Chondrocyte (in vitro differentiated cells): ENCODE measurements at places on chromosomes 1 and 21. TPM values are rescaled to one million over a fixed set of nuclear protein-coding genes. Genes with fewer than 3 reads are reported as not detected.

Gene NECAP2
- total RNA-seq, result 49.1 to 53.4 TPM (median 51.7 TPM) in 3 replicates

Gene ST6GALNAC5
- 6.2 to 7.9 TPM (median 7.3 TPM) in 3 replicates for total RNA-seq

Gene SHE
- 0.10 to 0.20 TPM in 2 of 3 replicates, not detected in the other for total RNA-seq

Gene NAV1
- 201 to 294 TPM (median 211 TPM) in 3 replicates for total RNA-seq

Gene TSPEAR
- total RNA-seq, result 0.15 to 0.38 TPM in 2 of 3 replicates, not detected in the other

Gene MAP3K6
- 42.0 to 54.0 TPM (median 50.3 TPM) in 3 replicates for total RNA-seq

Gene ABCB10
- total RNA-seq, result 19.0 to 32.3 TPM (median 32.1 TPM) in 3 replicates

Gene DDX59
- total RNA-seq, result 13.3 to 15.9 TPM (median 13.7 TPM) in 3 replicates

Gene PGBD5
- 1.5 to 5.4 TPM (median 1.8 TPM) in 3 replicates for total RNA-seq

Gene TTLL10
- not detected in 3 replicates for total RNA-seq

Gene BCL2L15
- total RNA-seq, result 0.17 to 0.33 TPM (median 0.17 TPM) in 3 replicates

Gene SFN
- total RNA-seq, result not detected in 3 replicates

Gene HFM1
- 0.46 to 0.63 TPM (median 0.62 TPM) in 3 replicates for total RNA-seq

Gene CD2
- not detected in 3 replicates for total RNA-seq

Gene ELAVL4
- not detected in 3 replicates for total RNA-seq

Gene PRCC
- total RNA-seq, result 57.0 to 61.7 TPM (median 60.9 TPM) in 3 replicates

Gene GLRX2
- total RNA-seq, result 27.6 to 33.1 TPM (median 31.1 TPM) in 3 replicates

Gene PHLDA3
- total RNA-seq, result 111 to 120 TPM (median 115 TPM) in 3 replicates

Gene KCNE1
- 0.32 to 0.70 TPM (median 0.38 TPM) in 3 replicates for total RNA-seq

Gene FCRLB
- total RNA-seq, result 0.28 to 0.35 TPM in 2 of 3 replicates, not detected in the other

Gene ZNF593OS
- total RNA-seq, result not detected in 3 replicates

Gene NFASC
- 0.20 to 0.28 TPM in 2 of 3 replicates, not detected in the other for total RNA-seq

Gene ICOSLG
- total RNA-seq, result 1.3 to 5.2 TPM (median 5.1 TPM) in 3 replicates

Gene OLFM3
- not detected in 3 replicates for total RNA-seq

Gene CFAP74
- not detected in 3 replicates for total RNA-seq

Gene AKNAD1
- total RNA-seq, result 0.45 TPM in 1 of 3 replicates, not detected in the others

Gene SELE
- not detected in 3 replicates for total RNA-seq

Gene S100A7
- not detected in 3 replicates for total RNA-seq
